CD4-positive, alpha-beta T cell treated with Interleukin-6 for 4 hours (primary cell): ENCODE measurements at places on chromosomes 16 and 17.

GRCh38 chr16:81697616-81698309 lies 81.3 kb upstream of the PLCG2 start:
- no peak for DNase-seq

- no peak for DNase-seq
Observed at GRCh38 chr16:79067600-79067999, 532.9 kb downstream of the MAF start.

GRCh38 chr17:80191192-80191591 lies 21.4 kb downstream of the CARD14 start:
- no peak for DNase-seq

- no peak for DNase-seq
Observed at GRCh38 chr16:67216612-67217490, 10.1 kb upstream of the TMEM208 start.

DNA sequence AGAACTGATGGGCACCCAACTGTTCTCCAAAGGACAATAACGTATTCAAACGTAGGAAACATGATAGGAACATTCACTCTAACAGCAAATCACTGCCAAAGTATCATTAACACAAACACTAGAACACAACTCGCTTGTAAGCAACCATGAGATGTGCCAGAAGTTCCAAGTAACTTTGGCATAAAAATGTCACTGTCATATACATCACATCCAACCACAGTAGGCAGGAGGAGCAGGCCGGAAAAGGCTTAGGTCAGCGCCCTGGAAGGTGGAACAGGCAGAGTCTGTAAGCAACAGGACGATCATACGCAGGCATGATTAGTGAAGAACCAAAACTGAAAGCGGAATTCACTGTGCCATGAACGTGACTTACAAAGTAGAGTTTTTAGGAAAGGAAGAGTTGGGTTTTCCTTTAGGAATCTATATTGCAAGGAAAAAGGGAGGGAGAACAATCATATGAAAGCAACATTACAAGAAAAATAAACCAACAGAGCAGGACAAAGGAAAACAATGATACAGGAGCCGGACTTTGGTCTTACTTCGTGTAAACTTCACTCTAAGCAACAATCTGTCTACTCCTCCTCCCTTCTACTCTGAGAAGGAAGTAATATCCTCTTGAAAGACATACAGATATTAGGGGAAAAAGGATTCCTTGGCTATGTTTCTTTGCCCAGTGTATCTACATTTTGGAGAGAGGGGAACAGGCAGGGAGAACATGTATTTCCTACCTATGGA lies 52.3 kb downstream of the YWHAE start:
- no peak for DNase-seq
